ENCODE measurements at places on chromosomes 2 and 18.

DNA sequence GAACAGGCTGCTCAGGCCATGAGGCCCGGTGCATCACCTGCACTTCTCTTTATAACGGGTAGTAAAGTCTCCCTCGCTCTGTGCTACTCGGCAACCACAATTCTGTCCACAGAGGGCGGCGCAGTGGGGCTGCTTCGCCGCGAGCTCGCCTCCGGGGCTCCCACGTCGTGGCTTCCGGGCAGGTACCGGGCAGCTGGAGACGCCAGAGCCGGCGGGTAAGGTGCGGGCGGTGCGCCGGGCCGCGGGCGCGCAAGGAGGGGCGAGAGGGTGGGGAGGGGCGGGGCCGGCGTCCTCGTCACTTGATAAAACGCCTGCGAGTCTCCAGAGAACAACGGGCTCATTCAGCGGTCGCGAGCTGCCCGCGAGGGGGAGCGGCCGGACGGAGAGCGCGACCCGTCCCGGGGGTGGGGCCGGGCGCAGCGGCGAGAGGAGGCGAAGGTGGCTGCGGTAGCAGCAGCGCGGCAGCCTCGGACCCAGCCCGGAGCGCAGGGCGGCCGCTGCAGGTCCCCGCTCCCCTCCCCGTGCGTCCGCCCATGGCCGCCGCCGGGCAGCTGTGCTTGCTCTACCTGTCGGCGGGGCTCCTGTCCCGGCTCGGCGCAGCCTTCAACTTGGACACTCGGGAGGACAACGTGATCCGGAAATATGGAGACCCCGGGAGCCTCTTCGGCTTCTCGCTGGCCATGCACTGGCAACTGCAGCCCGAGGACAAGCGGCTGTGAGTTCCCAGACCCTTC, at the start of gene ITGA6:
Gene ITGA6 (plus strand): TSS at position 331 of the 734 bp plus-strand sequence.
- peak; percentile 91 for DNase-seq

DNA sequence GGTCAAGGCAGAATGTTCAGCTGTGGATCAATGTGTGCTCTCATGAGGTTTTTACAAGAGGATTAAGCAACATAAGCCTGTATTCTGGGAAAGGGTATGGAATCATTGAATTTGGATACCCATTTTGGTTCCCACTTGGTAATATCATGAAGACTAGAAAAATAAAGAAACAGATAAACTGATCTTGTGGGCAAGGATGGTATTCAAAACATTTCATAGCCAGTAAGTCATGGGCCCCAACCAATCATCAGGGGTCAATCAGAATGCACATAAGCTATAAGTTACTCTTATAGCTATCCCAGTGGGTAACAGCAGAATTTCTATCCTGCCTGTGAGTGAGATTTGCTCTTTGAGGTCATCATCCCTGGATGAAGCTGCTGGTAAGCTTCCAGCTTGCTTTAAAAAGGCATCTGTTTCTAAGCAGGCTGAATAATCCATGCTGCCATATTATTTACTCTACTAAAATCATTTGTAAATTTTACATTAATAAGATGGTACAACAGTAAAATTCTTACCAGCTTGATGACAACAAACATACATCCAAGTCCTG, 291.2 kb downstream of the RAD51AP2 start:
- no peak for DNase-seq

GRCh38 chr2:187453078-187453641, 5.1 kb upstream of the CALCRL start:
- DNase-seq, result peak; percentile 18

GRCh38 chr2:54750040-54750439, 26.6 kb downstream of the EML6 start:
- no peak for DNase-seq
